ENCODE measurements at places on chromosomes 3 and 15.

DNA sequence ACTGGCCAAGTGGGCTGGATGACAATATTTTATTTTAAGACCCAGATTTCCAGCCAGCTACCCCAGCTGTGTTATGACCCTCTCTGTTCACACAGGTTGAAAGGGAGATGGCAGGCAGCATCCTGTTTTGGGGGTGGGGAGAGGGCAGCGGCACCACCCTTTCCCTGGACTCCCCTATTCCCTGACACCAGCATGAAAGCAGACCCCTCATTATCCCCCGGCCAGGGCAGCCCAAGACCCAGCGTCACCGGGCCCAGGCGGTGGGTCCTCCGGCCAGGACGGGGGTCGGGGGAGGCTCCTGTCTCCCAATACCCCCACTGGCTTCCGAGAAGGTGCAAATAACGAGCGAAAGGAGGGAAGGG lies 127.6 kb upstream of the MEF2A start:
- DNase-seq, result no peak

GRCh38 chr15:56249092-56249491 lies 5.4 kb upstream of the RFX7 start:
- no peak for DNase-seq

DNA sequence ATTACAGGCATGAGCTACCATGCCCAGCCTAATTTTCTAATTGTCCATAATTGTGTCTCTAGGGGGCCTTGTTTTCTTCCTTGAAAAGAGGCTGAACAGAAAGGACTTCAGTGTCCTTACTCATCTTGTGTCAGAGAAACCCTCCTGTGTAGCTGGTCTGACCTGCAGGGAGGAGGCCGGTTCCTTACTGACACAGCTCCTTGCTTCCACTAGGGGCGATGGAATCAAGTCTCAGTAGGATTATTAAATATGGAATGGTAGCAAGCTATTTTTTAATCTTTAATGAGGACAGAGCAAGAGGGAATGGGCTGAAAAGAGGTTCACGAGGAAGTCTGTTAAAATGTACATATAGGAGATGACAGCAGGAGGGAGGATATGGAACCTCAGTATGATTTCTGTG lies 8.6 kb downstream of the LPCAT4 start:
- no peak for DNase-seq

GRCh38 chr3:178546079-178546478 lies 9.8 kb downstream of the KCNMB2 start:
- DNase-seq, result no peak

- DNase-seq, result no peak
These were observed 139.1 kb downstream of the CHST2 start for GRCh38 chr3:143258692-143259091.

DNA sequence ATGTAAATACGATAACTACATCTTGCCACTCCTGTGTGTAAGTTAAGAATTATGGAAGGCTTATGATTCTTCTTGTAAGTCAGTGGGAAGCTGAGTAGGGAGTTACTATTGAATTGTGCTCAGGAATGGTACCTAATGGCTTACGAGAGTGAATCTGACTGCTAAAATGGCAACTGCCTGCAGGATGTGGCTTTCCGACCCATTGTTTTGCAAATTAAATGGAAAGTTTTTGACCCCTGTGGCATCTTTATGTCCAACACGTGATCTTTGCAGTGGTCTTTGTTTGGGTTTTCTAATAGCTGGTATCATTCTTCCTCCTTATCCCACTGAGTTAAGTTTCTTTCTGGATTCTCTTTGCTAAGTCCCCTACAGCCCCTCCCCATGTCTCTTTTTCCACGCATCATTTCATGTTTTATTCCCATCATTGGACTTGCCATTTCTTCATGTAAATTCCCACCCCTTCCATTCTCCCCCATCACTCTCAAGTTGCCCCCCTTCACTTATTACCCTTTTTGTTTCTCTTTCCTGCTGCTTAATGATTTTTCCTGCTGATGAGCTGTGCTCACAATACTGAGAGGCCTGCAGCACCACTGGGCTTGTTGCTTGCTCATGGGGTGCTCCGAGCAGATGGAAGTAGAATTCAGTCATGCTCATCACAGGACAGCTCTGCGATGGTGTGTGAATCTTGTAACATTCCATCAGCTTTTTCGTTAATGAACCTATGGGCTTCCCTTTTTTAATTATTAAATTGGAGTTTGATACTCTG lies 428.2 kb upstream of the IL12A start:
- DNase-seq, result no peak

DNA sequence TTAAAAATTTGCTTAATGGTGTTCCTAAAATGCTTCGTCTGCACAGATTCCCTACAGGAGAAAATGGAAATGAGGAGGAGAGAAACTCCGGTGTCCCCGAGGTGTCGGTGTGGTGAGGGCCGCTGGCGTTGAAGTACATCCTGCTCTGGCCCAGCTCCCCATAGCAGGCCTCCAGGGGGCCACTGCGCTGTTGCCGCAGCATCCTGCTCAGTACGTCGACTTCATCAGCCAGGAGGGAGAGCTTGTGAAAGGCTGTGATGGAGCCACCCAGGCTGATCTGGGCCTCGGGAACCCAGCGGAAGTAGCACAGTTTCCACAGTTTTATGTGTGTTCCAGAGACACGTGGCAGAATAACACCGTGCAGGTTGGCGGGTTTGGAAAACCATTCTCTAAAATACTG lies 37.8 kb downstream of the FAN1 start:
- DNase-seq, result no peak

DNA sequence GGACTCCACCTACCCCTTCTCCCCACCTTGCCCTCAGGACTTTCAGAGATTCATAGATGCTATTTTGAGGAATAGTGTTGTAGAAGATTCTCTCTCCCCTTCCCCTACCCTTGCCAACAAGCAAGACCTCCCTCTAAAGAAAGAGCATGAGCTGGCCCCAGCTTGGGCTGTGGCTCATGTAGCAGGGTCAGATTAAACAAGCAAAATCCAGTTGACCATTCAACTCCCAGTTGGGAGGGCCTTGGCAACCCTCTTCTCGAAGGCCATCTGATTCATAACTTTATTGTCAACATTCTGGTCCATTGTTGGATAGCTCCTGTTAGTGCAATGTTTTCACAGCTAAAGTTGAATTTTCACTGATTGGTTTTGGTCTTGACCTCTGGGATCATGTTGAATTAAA lies 41.1 kb downstream of the TNFAIP8L3 start:
- DNase-seq, result no peak

GRCh38 chr3:161093895-161094294 lies 11.3 kb downstream of the B3GALNT1 start:
- DNase-seq, result no peak

- no peak for DNase-seq
These were observed 1.3 kb downstream of the CPNE4 start for GRCh38 chr3:132033471-132033870.

GRCh38 chr3:114147251-114147650 lies 31.6 kb downstream of the DRD3 start:
- DNase-seq, result no peak

DNA sequence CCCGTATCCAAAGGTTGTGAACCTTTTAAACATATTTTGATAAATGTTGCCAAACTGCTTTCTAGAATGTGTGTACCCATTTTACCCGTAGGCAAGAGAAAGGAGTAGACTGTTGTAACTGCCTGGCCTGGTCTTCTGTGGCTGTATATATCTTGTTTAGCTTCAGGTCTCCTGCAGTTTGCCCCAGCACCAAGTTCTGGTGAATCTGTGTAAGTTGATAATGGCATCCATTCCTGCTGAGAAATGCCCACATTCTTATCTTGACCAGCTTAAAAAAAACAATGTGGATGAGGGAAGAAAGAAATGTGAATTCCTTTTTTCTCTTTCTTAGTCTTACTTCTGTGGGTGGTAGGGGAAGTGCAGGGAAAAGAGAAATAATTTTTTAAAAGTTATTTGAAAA lies 53.3 kb upstream of the TLE3 start:
- no peak for DNase-seq

- no peak for DNase-seq
These were observed 126.3 kb downstream of the FOXB1 start for GRCh38 chr15:60130398-60130797.

DNA sequence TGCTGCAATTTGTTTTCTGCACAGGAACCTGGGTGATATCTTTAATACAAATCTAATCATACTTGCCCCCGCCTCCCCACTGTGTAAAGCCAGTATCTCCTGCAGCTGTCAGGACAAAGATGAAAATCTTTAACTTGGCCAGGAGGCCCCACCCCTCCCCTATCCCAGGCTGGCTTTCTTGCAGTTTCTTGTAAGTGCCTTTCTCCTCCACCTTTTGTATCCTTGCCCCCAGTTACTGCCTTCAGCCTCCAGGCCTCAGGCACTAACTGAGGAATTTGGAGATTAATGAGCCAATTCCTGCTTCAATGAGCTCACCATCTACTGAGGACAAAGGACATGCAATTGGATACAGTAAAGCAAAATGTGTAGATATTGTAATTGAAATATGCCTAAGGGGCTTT lies 6.5 kb downstream of the GCSAM start:
- DNase-seq, result no peak

- no peak for DNase-seq
These were observed 53.5 kb downstream of the BSN start for GRCh38 chr3:49607796-49608195.

GRCh38 chr15:89367485-89368451 lies 33.1 kb upstream of the POLG start:
- no peak for DNase-seq

- DNase-seq, result no peak
These were observed 15.5 kb upstream of the ZBED2 start for GRCh38 chr3:111610612-111611054.

GRCh38 chr3:79015854-79016253 lies 751.9 kb downstream of the ROBO1 start:
- no peak for DNase-seq

DNA sequence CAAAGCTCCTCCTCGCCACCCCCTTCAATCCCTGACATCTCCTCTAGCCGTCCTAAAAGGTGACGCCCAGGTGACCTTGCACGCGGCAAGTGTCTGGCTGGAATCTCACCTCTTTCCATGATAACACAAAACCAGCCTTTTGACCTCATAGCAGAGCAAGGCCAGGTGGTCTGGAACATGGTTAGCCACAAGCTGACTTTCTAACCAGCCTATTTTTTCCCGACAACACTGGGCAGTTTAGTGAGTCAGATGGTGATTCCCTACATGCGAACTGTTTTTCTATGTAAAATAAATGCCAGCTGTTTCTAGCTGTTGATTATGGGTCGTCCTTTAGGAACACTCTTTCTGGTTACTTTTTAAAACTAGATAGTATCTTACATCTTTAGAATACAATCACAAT lies 243.0 kb downstream of the CD47 start:
- no peak for DNase-seq

GRCh38 chr3:187665764-187666402 lies 4.3 kb downstream of the SST start:
- no peak for DNase-seq

GRCh38 chr3:31105438-31106077 lies 211.1 kb upstream of the GADL1 start:
- no peak for DNase-seq

- no peak for DNase-seq
These were observed 278.9 kb downstream of the KLF13 start for GRCh38 chr15:31605467-31605931.

- DNase-seq, result no peak
These were observed 45.7 kb upstream of the INO80 start for GRCh38 chr15:41161736-41162135.

- no peak for DNase-seq
These were observed 53.3 kb downstream of the EBLN2 start for GRCh38 chr3:73114711-73115110.

GRCh38 chr15:95944193-95944592 lies 386.3 kb upstream of the NR2F2 start:
- no peak for DNase-seq

DNA sequence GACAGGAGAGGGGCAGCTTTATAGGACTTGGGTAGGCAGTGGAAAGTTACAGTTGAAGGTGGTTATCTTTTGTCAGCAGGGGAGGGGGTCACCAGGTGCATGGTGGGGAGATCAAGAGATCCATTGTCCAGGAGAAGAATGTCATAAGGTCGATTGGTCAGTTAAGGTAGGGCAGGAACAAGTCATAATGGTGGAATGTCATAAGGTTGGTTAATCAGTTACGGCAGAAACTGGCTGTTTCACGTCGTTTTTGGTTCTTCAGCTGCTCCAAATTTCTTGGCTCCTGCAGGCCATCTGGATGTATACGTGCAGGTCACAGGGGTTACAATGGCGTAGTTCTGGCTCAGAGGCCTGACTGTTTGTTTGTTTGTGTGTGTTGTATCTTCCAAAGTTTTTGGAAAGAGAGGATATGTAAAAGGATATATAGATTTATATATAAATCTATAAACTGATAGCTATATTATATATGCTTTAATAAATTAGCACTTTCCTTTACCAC lies 565.1 kb downstream of the ZNF385D start:
- no peak for DNase-seq
